IMR-90 (cell line): ENCODE measurements at places on chromosomes 7 and 10. TPM values are rescaled to one million over a fixed set of nuclear protein-coding genes. Genes with fewer than 3 reads are reported as not detected.

DNA sequence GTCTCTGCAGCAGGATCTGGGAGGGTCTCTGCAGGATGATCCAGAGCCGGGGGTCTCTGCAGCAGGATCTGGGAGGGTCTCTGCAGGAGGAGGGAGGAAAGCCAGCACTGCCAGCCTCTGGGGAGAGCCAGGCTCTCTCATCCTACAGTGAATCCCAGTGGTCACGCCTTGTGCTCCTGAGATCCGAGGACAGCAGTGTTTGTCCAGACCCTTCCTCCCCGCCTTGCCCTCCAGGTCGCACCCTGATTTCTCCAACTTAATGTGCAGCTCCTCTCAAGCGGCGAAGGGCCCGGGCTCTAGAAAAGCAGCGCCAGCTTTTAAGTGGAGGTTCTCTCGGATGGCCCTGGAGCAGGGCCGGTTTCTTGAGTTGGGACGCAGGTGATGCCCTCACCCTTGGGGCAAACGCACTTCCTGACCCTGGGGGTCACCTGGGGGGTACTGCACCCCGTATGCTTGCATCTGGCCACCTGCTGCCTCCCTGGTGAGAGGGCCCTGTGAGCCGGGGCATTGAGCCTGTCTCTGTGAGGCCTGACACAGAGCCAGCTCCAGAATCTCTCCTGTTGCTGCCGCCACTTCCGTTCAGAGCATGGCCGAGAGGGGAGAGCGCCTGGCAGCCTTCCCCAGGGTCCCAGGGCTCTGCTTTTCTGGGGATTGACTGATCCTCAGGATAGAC lies 111.6 kb downstream of the ACTR3B start:
- no peak for DNase-seq

- DNase-seq = peak; percentile 45
These were observed 7.6 kb upstream of the ASCC1 start for GRCh38 chr10:72223743-72224101.

- peak; percentile 73 for DNase-seq
These were observed 165.5 kb downstream of the MAGI2 start for GRCh38 chr7:79287981-79288380.

The KRIT1 gene
- total RNA-seq = 38.2 and 40.3 TPM in 2 replicates

The GPRIN2 gene
- under 0.01 TPM in 1 of 2 replicates, not detected in the other for total RNA-seq

The CLDN3 gene
- 0.18 TPM in 1 of 2 replicates, not detected in the other for total RNA-seq
